H9 (cell line): ENCODE measurements at places on chromosomes 6 and 20. TPM values are rescaled to one million over a fixed set of nuclear protein-coding genes. Genes with fewer than 3 reads are reported as not detected.

Gene PBOV1
- total RNA-seq = not detected in 2 replicates

DNA sequence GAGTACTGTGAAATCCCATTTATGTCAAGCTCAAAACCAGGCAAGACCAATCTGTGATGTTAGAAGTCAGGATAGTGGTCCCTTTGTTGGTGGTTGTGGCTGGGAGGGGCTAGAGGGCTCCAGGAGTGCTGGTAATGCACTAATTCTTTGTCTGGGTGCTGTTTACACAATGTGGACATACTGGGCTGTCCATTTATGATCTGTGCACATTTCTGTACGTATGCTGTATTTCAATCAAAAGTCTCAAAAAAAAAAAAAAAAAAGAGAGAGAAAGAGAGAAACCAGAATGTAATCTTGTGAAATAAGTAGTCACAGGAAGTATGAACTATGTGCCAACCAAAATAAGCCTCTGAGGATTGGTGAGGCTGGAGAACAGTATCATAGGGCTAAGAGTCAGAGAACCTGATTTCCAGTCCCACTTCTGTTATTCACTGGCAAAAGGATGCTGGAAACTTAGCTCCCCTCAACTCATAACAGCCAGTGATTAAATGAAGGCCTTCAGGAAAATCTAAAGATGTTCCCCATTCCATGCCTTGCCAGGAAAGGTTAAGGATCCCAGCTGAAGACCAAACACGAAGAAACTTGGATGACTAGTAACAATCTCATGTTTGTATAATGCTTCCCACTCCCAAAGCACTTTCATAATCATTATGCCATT, 19.6 kb upstream of the TRAM2 start:
- DNase-seq = no peak

DNA sequence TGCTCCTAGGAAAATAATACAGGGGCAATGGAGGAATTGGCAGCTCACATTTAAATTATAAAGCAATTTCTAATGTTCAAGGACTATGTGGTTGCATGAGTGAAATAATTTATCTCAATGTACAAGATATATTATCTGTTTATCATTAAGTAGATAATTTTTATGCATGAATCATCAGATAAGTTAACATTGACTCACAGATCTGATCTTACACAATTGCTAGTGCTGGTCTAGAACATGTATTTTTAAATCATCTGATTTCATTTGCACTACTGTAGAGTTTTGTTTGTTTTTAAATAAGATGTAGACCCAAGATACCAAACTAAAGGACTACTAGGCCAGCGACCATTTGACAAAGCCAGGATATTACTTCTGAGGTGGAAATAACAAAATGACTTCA, 199.2 kb downstream of the BMP2 start:
- no peak for DNase-seq

- peak; percentile 76 for DNase-seq
Measured at GRCh38 chr6:149082320-149082719, 235.2 kb upstream of the TAB2 start.

DNA sequence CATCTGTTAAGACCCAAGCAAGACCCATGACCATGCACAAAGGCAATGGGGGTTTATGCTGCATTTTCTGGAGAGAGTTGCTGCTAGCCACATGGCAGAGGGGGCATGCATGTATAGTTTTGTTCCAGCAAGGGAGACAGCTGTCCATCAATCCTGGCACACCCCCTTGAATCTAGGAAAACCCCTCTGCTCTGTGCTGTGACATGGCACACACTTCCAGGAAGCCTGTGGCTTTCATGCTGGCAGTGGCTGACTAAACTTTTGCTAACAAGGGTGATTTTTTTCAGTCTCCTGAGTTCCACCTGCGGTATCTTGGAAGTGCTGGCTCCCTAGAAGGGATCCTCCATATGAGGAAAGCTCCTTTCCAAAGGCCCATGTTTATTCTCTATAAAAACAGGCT, 9.1 kb upstream of the CST4 start:
- DNase-seq = no peak

Gene TMEM200A
- 6.1 and 6.4 TPM in 2 replicates for total RNA-seq

Gene TCF15
- total RNA-seq = 2.0 and 2.7 TPM in 2 replicates

GRCh38 chr20:32437391-32438074, 79.4 kb downstream of the ASXL1 start:
- DNase-seq = no peak

GRCh38 chr6:12803486-12803885, 86.9 kb downstream of the PHACTR1 start:
- DNase-seq = no peak

DNA sequence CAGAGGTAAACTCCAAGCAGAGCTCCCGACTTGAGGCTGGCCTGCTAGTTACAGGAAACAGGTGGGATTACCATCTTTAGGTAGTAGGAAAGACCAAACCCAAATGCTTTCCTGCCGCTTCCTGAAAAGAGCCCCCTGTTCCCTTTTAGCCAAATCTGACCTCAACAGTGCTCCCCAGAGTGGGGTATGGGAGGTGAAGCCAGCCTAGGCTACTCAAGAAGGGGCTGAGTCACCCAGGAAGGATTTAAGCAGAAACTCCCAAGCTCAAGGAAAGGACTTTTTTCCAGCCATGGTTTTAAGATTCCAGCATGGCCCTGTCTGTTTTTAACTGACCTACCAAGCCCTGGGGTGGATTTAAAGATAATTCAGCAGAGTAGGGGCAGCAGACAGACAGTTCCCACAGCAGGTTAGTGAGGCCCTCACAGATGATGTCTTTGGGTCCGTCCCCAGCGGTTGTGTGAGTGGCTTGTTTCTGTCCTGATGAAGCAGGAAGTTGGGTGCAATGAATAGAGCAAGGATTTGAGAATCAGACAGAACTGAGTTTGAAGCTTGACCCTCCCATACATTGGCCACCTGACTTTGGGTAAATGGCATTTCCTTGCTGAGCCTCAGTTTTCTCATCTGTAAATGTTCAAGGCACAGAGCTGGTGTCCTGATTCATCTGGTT, 76.9 kb upstream of the MAFB start:
- DNase-seq = no peak

- no peak for DNase-seq
Measured at GRCh38 chr6:46565531-46565930, 74.3 kb upstream of the RCAN2 start.

Gene PCSK2
- 1.5 and 2.8 TPM in 2 replicates for total RNA-seq

- no peak for DNase-seq
Measured at GRCh38 chr20:52193133-52193532, 1.6 kb upstream of the ZFP64 start.

DNA sequence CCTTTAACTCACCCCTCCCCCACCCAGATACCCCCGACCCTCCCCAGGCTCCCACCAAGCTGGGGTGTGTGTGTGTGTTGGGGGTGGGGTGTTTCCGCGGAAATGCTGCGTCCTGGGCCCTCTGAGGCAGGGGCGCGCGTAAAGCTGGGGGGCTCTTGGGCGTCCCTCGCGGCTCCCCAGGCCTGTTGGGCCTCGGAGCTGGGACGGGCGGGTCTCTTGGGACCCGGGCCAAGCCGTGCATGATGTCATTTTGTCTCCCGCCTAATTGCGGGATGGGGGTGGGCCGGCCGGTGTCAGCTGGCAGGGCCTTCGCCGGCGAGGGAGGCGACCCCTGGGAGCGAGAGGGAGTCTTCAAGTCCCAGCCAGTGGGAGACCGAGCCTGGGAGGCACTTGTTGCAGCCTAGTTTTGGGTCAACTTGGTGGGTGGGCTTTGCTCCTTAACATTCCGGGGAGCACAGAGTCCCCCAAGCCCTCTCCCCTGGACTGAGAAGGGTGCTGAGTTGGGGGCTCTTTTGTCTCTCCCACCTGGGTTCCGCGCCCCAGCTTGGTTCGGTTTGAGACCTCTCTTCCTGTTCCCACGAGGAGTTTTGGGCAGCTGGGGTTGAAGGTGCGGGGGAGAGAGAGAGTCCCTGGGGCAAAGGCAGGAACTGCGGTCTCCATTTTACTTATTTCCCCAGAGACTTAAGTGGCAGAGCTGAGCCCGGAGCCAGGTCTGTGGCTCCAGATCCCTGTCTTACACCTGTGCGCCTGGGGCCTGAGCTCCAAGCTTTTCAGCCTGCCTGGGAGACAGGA, 623 bp downstream of the MYBL2 start:
- peak; percentile 52 for DNase-seq

- DNase-seq = no peak
Measured at GRCh38 chr6:90105506-90106170, 191.0 kb downstream of the BACH2 start.

Gene RCAN2
- 3.0 TPM in 2 replicates for total RNA-seq

GRCh38 chr20:22374678-22375590, 209.4 kb downstream of the FOXA2 start:
- no peak for DNase-seq

DNA sequence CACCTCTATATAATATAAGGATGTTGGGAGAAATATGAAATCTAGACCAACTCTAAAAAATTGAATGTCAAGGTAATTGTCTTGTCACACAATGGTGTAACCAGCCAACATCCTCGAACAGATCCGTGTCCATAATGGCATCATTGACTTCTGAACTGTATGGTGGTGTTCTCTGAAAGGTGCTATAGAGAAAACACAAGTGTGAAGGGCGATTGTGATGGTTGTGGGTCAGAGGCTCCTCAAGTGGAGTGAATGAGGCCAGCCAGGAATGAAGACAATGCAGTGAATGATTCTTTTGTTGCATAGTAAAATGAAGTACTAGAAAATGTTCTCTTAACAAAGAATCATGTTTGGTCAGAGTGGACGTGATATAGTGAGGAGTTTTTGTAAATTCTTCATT, 58.3 kb downstream of the CARMIL1 start:
- DNase-seq = no peak

Gene LY6G6D
- total RNA-seq = not detected in 2 replicates

GRCh38 chr6:123380257-123380656, 256.5 kb downstream of the TRDN start:
- DNase-seq = no peak

Gene BTNL2
- not detected in 2 replicates for total RNA-seq

- DNase-seq = no peak
Measured at GRCh38 chr6:134073161-134073560, 20.7 kb upstream of the SLC2A12 start.

GRCh38 chr6:341914-342831, 49.4 kb upstream of the IRF4 start:
- DNase-seq = no peak

Gene BTN1A1
- 0.15 and 0.18 TPM in 2 replicates for total RNA-seq

DNA sequence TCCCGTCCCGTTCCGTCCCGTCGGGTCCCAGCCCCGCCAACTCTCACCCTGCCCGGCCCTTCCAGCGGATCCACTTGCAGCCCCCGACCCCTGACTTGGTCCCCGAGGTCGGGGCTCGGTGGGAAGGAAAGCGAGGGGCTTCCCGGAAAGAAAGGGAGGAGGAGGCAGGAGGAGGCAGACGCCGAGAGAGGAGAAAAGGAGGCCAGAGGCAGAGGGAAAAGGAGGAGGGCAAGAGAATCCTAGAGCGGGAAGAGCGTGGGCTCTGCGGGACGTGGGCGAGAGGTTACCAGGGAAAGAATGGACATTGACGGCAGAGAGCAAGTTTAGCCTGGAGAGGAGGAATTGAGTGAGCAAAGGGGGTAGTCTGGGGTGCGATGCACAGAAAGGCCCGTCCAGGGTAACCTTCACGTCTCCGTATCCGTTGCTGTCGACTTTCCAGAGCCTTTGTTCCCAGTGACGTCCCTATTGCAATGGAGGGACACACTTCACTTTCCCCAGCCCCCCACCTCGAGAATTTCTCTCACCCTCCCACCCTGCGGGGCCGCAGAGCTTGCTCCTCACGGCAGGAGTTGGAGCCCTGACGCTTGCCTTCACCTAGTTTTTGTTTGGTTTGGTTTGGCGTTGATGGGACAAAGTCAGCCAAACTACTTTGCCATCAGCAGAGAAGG, 477 bp upstream of the MOXD1 start:
- DNase-seq = peak; percentile 31

- no peak for DNase-seq
Measured at GRCh38 chr6:56043076-56043475, 167.7 kb upstream of the BMP5 start.

DNA sequence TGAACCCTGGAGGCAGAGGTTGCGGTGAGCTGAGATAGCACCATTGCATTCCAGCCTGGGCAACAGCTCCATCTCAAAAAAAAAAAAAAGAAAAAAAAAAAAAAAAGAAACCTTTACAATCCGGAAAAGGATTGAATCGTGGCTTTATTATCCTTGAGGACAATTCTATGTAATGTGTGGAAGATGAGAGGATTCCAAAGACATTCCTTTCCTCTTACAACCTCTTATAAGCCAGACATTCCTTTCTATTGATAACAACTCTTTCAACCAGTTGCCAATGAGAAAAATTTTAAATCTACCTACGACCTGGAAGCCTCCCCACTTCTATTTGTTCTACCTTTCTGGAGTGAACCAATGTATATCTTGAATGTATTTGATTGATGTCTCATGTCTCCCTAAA, 91.2 kb upstream of the EEF1E1 start:
- no peak for DNase-seq

Gene SCAF8
- 78.2 and 78.5 TPM in 2 replicates for total RNA-seq

DNA sequence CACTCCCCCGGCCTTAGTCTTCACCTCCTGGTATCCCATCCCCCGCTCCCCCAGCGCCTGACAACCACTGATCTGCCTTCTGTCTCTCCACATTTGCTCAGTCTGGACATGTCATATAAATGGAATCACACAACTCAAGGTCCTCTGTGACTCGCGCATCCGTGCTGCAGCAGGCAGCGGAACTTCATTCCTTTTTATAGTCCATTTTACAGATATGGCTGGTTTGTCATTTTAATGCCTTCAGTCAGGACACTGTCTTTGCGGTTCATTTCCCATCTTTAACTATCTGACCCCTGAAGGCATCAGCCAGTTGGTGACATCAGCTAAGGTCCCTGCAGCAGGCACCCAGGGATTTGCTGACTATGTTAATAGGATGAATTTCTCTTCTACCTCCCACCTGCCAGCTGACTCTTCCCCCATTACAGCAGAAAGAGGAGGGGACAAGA, 125.7 kb downstream of the ZMYND8 start:
- no peak for DNase-seq

DNA sequence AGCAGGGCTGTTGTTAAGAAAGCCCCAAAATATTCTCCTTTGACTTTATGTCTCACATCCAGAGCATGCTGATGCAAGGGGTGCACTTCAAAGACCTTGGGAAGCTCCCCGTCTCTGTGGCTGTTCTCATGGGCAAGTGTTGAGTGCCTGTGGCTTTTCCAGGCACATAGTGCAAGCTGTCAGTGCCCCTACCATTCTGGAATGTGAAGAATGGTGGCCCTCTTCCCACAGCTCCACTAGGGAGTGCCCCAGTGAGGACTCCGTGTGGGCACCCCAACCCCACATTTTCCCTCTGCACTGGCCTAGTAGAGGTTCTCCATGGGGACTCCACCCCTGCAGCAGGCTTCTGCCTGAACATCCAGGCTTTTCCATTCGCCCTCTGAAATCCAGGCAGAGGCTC, 673.7 kb downstream of the HTR1B start:
- DNase-seq = no peak

GRCh38 chr20:64109831-64110391, 2.5 kb upstream of the NPBWR2 start:
- DNase-seq = no peak

DNA sequence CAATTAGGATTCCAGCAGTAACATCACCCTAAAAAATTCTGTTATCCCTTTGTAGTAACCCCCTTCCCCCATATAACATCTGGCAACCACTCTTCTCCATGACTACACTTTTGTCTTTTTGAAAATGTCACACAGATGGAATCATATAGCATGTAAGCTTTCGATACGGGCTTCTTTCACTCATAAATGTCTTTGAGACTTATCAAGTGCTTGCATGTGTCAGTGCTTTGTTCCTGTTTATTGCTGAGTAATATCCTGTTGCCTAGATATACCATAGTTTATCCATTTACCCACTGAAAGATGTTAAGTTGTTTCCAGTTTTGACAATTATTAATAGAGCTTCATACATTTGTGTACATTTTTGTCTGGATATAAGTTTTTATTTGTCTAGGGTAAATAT, 10.4 kb upstream of the SNPH start:
- no peak for DNase-seq

GRCh38 chr6:7644417-7644816, 54.4 kb downstream of the SNRNP48 start:
- no peak for DNase-seq

GRCh38 chr6:149015535-149016525, 269.0 kb downstream of the UST start:
- no peak for DNase-seq
